ENCODE measurements at places on chromosomes 5 and 9.

DNA sequence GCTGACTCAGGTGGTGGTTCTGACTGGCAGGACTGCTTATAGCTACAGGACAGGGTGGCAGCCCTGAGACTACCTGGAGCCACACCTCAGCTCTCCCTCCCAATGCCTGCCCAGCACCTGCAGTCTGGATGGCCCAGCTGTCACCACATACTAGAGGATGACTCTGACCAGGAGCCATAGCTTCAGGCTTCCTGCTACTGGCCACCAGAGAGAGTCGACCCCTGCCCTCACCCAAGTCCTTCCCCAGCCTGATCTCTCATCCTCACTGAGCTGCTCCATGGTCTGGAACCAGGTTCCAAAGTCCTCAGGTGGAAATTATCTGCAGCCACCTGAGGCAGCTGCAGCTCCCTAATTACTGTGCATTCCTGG, 25.6 kb upstream of the TDRD7 start:
- no peak for DNase-seq

GRCh38 chr5:109857405-109858031, 167.8 kb downstream of the MAN2A1 start:
- DNase-seq = no peak

GRCh38 chr9:109051733-109052132, 38.4 kb upstream of the CTNNAL1 start:
- no peak for DNase-seq

DNA sequence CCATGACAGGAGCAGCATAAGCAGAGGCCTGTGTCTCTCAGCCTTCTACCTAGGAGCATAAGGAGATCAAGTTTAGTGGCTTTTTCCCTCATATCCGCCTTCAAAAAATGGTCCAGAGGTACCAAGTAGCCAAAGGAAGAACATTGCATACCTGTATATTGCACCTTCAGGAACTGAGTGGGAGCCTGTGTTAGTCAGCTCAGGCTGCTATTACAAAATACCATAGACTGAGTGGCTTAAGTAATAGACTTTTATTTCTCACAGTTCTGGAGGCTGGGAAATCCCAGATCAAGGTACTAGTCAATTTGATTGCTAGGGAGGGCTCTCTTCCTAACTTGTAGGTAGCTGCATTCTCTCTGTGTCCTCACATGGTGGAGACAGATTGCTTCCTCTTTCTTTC, 597.4 kb upstream of the PTGER4 start:
- no peak for DNase-seq

- DNase-seq = no peak
These were observed 149.2 kb upstream of the RGMB start for GRCh38 chr5:98624145-98624880.

GRCh38 chr9:94703488-94704140, 22.9 kb upstream of the AOPEP start:
- no peak for DNase-seq

GRCh38 chr5:180117000-180117725, 45.6 kb upstream of the RNF130 start:
- no peak for DNase-seq

DNA sequence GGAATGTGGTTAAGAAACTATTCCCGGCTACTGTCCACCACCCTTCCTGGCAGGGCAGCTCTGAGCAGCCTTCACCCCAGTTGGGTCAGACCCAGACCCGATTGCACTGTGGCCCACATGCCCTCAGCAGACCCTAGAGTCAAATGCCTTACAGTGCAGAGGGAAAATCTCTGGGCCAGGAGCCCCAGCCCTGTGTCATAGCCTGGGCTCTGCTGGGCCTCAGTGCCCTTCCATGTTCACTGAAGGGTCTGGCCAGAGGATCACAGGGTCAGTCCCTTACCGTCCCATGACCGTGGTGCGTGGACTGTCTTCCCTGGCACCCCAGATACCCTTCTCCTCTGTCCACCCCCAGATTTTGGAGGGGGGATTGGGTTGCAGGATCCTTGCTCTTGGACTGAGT, 73.5 kb upstream of the COL5A1 start:
- no peak for DNase-seq

GRCh38 chr5:77328930-77329647, 118.6 kb downstream of the PDE8B start:
- DNase-seq = no peak

DNA sequence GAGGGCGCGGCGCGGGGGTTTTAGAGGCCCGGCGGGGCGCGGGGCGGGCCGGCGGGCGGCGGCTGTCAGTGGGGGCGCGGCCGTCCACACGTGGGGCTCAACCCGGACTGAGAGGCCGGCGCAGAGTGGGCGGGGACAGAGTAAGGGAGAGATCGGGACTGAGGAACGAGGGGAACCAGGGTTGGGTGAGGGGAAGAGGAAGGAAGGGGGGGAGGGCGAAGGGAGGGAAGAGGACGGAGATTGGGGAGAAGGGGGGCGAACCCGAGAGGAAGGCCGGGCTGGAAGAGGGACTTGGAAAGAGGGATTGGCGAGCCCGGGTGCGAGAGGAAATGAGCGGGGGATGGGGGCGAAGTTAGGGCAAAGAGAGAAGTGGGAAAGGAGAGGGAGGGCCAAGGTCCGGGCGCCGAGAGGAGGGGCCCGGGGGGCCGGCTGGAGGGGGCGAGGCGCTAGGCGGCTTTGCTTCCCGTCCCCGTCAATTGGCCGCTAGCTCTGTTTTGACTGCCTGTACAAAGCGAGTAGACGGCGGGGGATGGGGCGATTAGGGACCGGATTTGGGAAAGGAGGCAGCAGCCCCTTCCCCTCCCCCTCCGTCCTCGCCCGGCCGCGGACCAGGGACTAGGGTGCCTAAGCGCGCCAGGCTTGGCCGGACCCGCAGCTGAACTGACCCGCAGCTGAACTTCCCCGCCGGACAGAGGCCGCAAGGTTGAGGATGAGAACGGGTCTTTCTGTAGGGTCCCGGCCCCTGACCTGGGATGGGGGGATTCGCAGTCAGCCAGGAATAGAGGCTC, 399 bp upstream of the FBN2 start:
- DNase-seq = peak; percentile 97

- no peak for DNase-seq
These were observed 81.4 kb downstream of the SPATA31C2 start for GRCh38 chr9:88056876-88057275.

DNA sequence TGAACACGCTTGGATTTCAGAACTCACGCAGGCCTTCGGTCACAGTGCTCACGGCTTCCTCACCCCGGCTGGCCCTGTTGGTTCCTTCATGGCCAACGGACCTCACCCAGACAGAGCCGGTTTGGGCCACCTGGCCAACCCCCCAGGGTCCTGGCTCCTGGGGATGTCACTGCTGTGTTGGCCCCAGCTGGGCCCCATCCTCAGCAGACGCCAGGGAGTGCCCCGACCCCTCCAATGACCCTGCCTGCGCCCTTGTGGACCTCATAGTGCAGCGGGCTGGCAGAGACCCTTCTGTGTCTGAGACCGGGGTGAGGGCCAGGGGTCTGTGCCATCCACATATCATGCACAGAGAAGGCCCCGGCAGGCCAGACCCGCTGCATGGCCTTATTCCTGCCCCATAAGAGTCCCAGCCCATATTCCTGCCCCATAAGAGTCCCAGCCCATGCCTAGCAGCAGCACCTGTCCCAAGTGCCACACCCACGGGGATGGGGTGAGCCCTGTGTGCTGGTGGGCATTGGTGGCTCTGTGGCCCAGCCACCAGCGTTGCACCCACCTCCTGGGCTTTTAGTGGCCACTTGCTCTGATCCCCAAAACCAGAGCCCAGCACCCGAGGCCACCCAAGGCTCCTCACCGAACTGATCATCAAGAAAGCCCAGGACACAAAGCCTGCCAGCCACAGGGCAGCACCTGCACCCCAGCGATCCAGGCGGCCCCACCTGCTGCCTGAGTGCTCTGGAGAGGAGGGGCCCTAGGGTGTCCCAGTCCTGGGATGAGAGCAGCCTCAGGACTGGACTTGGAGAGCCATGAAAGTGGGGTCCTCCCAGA, 1.3 kb upstream of the LPCAT1 start:
- DNase-seq = no peak

GRCh38 chr9:84838879-84839278, 169.3 kb downstream of the NTRK2 start:
- DNase-seq = no peak

GRCh38 chr9:88915916-88916315, 75.4 kb upstream of the S1PR3 start:
- no peak for DNase-seq

DNA sequence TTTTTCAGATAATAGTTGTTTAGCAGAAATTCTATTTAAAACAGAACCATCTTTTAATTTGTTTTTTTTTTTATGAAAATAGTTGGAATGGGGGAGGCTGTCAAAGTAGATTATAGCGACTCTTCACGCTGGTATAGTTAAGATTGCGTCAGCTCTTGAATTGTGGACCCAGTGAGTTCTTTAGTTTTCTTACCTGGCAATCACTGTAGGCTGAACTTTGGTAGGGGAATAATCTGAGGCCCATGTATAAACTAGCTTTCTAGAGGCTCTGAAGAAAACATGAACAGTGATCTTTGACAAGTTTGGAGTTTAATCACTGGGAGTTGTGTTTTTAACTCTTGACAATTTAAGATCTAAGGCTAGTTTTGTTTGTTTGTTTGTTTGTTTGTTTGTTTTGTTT, 80.8 kb downstream of the CD180 start:
- no peak for DNase-seq

DNA sequence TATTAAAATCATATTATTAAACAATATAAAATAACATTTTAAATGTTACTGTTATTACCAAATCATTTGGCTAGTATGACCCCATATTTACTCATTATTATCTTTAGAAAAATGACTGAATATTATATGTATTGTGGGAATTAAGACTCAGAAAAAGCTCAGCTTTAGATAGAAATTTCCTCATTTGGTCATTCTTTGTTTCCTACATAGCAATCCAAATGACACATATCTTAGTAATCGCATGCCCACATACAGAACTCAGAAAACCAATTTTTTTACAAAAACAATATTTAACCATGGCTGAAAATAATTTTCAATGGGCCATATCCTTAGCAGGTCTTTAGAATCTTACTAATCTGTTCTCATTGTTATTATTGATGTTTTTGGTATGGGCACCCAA, 53.8 kb upstream of the TSLP start:
- peak; percentile 79 for DNase-seq

GRCh38 chr5:59249726-59250125, 643.8 kb downstream of the PDE4D start:
- no peak for DNase-seq

GRCh38 chr5:162248107-162248713, 180.6 kb downstream of the GABRG2 start:
- DNase-seq = no peak

- peak; percentile 39 for DNase-seq
These were observed 20.4 kb downstream of the CCDC192 start for GRCh38 chr5:127723571-127723970.

- no peak for DNase-seq
These were observed 89.1 kb upstream of the HAND1 start for GRCh38 chr5:154567155-154567554.

DNA sequence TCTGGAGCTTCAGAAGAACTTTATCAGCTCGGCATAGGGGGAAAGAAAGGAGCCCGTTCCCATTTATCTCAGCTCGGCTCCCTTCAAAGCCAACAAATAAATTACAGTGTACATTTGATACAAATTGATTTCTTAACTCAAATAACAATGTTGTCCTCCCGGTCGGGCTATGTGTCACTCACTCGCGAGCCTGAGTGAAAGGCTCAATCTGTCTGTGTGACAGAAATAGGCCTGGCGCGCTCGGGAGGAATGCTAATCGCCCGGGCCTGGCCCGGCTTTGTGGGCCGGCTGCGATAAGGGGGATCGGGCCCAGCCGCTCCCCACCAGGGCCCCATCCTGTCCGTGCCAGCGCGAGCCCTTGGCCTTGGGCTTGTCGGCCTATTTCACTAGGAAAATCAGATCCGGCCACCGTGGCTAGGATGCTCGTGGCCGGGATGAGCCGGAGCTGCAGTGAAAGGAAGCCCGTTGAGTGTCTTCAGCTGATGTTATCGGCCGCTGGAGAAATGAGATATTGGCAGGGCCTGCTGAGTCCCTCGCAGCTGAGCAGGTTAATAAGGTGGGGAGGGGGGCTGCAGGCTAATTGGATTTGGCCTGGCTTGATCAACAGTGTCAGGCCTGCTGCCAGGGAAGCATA, 258.7 kb downstream of the IRX1 start:
- DNase-seq = no peak

GRCh38 chr9:111663301-111663823, 2.0 kb downstream of the GNG10 start:
- no peak for DNase-seq

DNA sequence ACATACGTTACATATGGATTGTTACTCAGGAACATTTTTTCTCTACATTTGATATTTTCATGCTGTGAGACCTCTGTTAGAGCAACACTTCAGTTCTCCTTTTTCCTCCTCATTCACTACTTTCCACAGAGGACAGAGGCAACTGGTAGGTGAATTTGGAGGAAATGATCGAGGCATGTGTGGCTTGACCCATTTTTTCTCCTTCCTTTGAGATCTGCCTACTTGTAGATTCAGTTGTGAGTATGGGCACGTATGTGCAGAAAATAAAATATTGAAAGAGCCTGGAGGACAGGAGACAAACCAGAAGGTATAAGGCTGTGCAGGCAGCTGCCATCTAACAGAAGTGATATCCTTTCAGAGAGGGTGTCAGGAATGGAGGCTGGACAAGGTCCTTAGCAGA, 19.2 kb upstream of the KIF2A start:
- no peak for DNase-seq

DNA sequence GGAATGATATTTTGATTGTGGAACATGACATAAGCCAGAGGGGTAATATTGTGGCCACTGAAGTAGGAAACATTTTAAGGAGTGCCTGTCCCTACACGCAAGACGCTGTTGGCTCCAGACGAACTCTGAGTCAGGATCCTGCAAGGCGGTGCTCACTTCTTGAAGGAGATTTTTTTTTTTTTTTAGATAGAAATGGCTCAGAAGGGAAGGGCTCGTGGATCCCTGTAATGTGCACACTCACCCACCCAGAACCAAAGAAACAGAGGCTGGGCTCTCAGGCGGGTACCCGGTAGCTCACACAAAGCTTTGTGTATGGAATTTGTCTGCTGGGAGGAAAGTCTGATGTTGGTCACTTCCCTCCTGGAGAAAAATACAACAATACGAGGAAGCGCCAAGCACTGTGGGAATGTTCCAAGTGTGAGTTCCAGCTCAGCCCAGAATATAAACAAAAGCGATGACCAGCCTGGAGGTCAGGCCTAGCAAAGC, 25.7 kb downstream of the RAPGEF1 start:
- peak; percentile 89 for DNase-seq

- DNase-seq = no peak
These were observed 795 bp upstream of the ASS1 start for GRCh38 chr9:130443840-130444492.

DNA sequence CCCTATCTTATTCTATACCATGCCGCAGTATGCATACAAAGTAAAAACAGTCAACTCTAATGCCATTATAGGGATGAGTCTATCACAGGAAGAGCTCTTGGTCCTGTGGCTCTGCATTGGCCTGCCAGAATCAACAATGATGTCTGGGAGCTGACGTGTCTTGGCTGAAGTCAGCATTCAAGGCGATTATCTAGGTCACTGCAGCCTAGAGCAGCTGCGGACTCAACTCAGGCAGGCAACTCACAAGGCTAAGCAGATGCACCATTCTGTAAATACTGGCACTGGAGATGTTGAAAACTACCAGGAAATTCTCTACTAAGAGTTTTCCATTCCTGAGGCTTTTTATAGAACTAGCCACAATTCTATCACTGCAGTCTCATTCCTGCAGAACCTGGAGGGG, 13.3 kb downstream of the SPATA9 start:
- peak; percentile 96 for DNase-seq

GRCh38 chr9:126581893-126582292, 31.8 kb upstream of the LMX1B start:
- no peak for DNase-seq
